ENCODE measurements at places on chromosomes 16 and 17. TPM values are rescaled to one million over a fixed set of nuclear protein-coding genes. Genes with fewer than 3 reads are reported as not detected.

GRCh38 chr17:50028736-50029120 is 27.2 kb upstream of the ITGA3 start:
- no peak for DNase-seq

ZDHHC1 gene
- total RNA-seq, result 2.0 TPM

DNA sequence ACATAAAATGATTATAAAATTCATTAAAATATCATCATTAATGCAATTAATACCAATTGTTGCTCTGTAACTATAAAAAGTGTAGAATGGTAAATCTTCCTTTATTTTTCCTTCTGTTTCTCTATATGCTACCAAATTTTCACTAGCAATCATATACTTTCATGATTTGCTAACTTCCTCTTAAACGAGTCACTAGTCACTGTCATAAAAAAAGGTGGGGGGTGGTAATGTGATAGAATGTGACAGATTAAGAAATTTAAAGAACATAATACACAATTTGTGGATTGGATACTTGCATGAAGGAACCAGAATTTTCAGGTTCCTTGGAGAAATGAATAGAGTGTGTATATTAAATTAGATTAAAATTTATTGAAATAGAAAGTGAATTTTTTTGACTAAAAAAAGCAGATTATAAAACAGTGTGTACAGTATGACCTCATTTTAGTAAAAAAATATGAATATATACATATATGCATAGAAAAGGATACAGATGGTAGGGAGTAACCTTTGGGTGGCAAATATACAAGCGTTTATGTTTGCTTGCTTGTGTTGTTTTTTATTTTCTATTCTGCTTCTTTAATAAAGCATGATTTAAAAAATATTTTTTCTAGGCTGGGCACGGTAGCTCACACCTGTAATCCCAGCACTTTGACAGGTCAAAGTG is 56.7 kb upstream of the C17orf78 start:
- DNase-seq, result no peak

DNA sequence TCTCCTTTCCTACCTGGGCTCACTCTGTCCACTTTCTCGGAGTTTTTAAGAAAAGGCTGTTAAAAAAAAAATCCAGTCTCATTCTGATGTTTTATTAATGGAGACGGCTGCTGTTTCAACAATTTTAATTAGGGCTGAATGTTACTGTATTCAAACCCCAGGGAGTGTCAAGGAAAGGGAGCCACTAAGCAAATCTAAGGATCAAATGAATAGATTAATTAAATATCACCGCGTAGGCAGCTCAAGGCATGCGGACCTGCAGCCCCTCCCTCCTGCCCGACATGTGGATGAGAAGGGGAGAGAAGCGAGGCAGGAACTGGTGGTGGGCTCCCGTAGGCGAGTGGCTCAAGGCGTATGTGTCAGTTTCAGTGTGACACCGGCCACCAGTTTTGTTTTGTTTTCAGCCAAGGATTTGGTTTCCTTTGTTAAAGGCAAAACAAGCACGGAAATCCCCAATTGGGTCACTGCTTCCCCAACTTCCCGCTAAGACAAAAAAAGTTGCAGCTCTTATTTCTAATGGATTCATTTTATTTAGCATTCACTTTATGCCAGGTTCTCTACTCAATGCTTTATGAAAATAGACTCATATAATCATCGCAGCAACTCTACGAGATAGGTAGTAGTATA is 110.6 kb downstream of the GP2 start:
- no peak for DNase-seq

CTRB2 gene
- total RNA-seq, result not detected

GRCh38 chr17:18278867-18279266 is 18.4 kb downstream of the MIEF2 start:
- no peak for DNase-seq

DNA sequence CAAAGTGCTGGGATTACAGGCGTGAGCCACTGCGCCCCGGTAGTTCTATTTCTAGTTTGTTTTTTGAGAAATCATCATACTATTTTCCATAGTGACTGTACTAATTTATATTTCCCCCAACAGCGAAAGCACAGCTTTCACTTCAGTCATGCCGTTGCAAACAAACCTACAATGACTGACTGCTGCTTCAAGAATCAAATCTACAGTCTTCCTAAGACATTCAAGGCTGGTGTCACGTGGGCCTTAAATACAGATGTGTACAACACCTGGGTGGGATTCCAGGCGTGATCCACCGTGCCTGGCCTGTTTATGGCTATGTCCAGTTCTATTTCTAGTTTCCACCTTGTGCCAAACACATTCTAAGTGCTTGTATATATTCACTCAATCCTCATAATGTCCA is 72.0 kb downstream of the ABCC6 start:
- DNase-seq, result no peak

HOXB6 gene
- 9.4 TPM for total RNA-seq

HMOX2 gene
- 86.1 TPM for total RNA-seq

NKD1 gene
- 1.0 TPM for total RNA-seq

FOXN1 gene
- total RNA-seq, result not detected

GRCh38 chr17:7444682-7445618 is at the start of gene CHRNB1:
TSS of gene CHRNB1 (plus strand) at chr17:7445061. CDS start at chr17:7445128, 67 bp downstream.
- peak; percentile 61 for DNase-seq

DNA sequence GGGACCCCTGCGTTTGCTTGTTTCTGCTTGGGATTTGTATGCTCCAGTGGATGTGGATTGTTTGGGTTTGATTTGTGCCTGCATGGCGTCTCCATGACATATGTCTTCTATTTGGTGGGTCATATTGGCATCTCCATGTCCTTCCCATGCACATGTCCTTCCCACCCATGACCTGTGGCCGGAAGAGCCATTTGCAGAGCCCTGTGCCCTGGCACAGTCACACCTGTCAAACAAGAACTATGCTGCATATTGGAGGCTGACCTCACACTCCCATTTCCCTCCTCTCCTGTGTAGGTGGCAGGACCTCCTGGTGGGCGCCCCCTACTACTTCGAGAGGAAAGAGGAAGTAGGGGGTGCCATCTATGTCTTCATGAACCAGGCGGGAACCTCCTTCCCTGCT is 15.8 kb downstream of the ITGA3 start:
- no peak for DNase-seq

CCL1 gene
- not detected for total RNA-seq

GRCh38 chr17:48375356-48375755 is 54.7 kb downstream of the SKAP1 start:
- peak; percentile 34 for DNase-seq

- no peak for DNase-seq
Measured at GRCh38 chr17:7695586-7695985, 7.3 kb downstream of the WRAP53 start.

GRCh38 chr17:43418441-43419374 is 19.9 kb downstream of the ARL4D start:
- peak; percentile 93 for DNase-seq

DNA sequence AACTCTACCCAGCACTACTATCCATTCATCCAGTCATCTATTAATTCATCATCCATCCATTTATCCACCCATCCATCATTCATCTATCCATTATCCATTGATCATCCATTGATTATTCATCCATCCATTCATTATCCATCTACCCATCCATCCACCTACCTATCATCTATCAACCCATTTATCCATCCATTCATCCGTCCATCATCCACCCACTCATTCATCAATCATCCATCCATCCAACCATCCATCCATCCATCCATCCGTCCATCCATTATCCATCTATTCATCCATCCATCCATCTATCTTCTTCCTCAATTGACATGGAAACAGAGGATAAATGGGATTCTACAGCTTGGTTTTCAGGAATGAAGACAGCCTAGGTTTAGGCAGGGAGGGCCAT is 12.0 kb downstream of the SLC4A1 start:
- DNase-seq, result no peak

- peak; percentile 18 for DNase-seq
Measured at GRCh38 chr17:14903854-14904253, 361.3 kb downstream of the PMP22 start.

FOXO3B gene
- 2.5 TPM for total RNA-seq

- DNase-seq, result no peak
Measured at GRCh38 chr17:74239172-74239571, 25.8 kb downstream of the TTYH2 start.

GRCh38 chr17:41635121-41636097 is 11.0 kb upstream of the KRT17 start:
- DNase-seq, result no peak

GRCh38 chr16:88064011-88064888 is 113.0 kb downstream of the BANP start:
- no peak for DNase-seq

GRCh38 chr16:65663774-65664173 is 541.9 kb upstream of the CDH11 start:
- peak; percentile 54 for DNase-seq

GRCh38 chr17:18949566-18949965 is 2.4 kb upstream of the SLC5A10 start:
- no peak for DNase-seq

DNA sequence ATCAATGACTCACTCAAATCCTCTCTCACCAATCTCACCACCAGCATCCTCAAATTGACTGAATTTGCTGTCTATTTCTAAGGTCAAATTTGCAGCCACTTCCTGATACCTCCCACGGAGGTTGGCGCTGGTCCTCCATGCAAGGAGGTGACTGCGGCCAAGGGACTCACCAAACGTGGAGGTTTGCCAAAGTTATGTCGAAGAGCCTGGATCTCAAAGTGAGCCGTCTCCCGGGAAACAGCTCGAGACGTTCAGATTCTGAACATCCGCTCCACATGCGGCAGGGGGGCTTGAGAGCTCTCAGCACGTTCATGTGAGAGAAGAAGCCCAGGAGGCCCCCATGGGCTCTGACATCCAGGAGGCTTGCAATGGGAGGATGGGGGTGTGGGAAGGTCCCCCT is 22.6 kb downstream of the LGALS3BP start:
- DNase-seq, result peak; percentile 97

DNA sequence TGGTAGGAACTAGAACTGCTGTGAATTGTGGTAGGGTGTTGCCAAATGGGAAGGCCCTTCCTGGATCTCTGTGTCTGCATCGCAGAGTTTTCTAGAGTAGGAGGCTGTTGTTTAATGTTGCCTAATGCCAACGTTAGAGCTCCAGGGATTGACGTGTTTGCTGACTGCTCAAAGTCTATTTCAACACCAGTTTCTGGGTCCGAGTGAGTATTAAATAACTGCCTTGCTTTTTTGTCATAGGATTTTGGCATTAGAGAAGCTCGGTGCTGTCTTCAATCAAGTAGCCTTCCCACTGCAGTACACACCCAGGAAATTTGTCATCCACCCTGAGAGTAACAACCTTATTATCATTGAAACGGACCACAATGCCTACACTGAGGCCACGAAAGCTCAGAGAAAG is 40.0 kb downstream of the SF3B3 start:
- DNase-seq, result no peak

- DNase-seq, result no peak
Measured at GRCh38 chr17:80455784-80456183, 20.6 kb downstream of the NPTX1 start.

PIPOX gene
- total RNA-seq, result 0.71 TPM

GRCh38 chr17:60676758-60677307 is 818 bp upstream of the BCAS3 start:
- DNase-seq, result no peak

GRCh38 chr16:67953641-67954375 is 9.9 kb upstream of the LCAT start:
- DNase-seq, result no peak

DNA sequence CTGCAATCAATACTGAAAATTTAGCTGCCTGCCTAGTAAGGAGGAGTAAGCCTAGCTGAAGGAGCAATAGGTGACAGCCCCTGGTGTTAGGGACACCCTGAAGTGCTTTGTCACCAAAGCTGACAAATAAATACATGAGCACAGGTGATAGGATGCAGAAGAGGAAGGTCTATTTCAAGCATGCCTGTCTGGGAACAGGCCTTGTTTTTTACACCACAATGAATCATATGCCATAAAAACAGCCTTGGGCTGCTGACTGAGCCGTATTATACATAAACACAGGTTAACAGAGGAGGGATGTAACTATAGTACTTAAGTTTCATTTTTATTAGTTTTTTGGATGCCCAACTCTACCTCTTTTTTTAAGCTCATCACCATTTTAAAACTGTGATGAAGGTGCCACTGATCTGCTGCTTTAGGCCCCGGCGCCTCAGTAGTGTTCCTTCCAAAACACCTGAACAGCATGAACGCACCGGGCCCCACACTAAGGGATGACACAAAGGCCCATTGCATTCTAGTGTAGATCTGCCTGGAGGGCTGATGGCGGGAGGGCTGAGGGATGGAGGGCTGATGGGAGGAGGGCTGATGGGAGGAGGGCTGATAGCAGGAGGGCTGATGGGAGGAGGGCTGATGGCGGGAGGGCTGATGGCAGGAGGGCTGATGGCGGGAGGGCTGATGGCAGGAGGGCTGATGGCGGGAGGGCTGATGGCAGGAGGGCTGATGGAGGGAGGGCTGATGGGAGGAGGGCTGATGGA is 150.3 kb downstream of the AATF start:
- peak; percentile 90 for DNase-seq

GRCh38 chr16:80824623-80825364 is 20.4 kb upstream of the CDYL2 start:
- peak; percentile 67 for DNase-seq

DNA sequence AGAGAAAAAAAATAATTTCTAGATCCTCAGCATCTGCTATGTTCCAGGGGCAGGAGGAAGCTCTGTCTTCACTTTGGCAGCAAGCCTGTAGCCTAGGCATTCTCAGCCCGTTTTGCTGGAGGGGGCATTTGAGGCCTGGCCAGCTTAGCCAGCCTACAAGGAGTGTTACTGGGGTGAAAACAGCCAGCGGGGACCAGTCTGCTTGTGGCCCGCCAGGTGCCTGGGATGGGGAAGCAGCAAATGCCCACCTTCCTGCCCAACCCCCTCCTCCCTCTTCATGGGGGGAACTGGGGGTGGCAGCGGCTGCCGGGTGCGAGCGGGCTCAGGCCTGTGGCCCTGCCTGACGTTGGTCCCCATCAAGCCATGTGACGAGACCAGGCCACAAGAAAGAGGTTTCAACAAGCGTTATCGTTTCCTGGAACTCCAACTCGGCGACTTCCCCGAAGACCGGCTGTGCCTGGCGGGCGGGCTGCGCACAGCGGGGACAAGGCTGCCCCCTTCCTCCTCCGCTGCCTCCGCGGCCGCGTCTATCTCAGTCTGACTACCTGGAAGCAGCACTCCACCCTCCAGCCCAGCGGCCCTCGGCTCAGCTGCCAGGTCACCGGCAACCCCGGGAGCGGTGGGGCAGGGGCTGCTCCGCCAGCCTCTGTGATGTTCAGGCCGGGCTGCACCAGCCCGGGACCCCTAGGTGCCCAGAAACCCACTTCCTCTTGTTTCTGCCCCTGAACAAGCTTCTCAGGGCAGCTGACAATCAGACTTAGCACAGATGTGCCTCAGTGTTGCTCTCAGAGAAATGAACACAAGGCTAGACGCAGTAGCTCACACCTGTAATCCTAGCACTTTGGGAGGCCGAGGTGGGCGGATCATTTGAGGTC is 22.9 kb downstream of the SOCS1 start:
- no peak for DNase-seq
